Mesothelial cell of epicardium (in vitro differentiated cells): ENCODE measurements at places on chromosomes 3 and 15. TPM values are rescaled to one million over a fixed set of nuclear protein-coding genes. Genes with fewer than 3 reads are reported as not detected.
A peak's percentile ranks its signal among the peaks of the same experiment; 100 is the strongest.

Gene POLQ
- total RNA-seq, result 4.2 to 6.2 TPM (median 4.9 TPM) in 3 replicates

Gene KLF15
- total RNA-seq, result 1.1 to 1.9 TPM (median 1.4 TPM) in 3 replicates

Gene SOX14
- 0.18 to 0.44 TPM (median 0.18 TPM) in 3 replicates for total RNA-seq

Gene KCNMB3
- total RNA-seq, result 4.1 to 5.2 TPM (median 4.9 TPM) in 3 replicates

Gene ZNF717
- total RNA-seq, result 15.7 to 18.2 TPM (median 17.1 TPM) in 3 replicates

Gene SH3GL3
- total RNA-seq, result 5.7 to 6.1 TPM (median 6.0 TPM) in 3 replicates

Gene MAP6D1
- total RNA-seq, result 4.4 to 6.4 TPM (median 5.3 TPM) in 3 replicates

Gene ISLR
- total RNA-seq, result 59.8 to 66.8 TPM (median 64.9 TPM) in 3 replicates

Gene CTXN2
- total RNA-seq, result 0.18 to 0.25 TPM in 2 of 3 replicates, not detected in the other

Gene VEPH1
- 7.2 to 10.2 TPM (median 7.9 TPM) in 3 replicates for total RNA-seq

Gene CALML4
- total RNA-seq, result 8.3 to 10.2 TPM (median 8.4 TPM) in 3 replicates

- H3K36me3 ChIP-seq, result no peaks in the 10 kb centered on the region
- H3K4me3 ChIP-seq, result no peak overlapping the region
- no peak for DNase-seq
- no peak overlapping the region for H3K27ac ChIP-seq
Observed at GRCh38 chr15:49979705-49980382, 139.2 kb downstream of the ATP8B4 start.

- H3K4me1 ChIP-seq, result no peaks in the 10 kb centered on the region
- no peaks in the 10 kb centered on the region for H3K36me3 ChIP-seq
- no peak for DNase-seq
- H3K4me3 ChIP-seq, result no peak overlapping the region
- H3K27me3 ChIP-seq, result peaks cover 19% of the 10 kb centered on the region
Observed at GRCh38 chr3:126245811-126246727, 65.7 kb upstream of the ALDH1L1 start.

GRCh38 chr3:64318668-64319271 lies 93.5 kb upstream of the PRICKLE2 start:
- no peak overlapping the region for H3K27ac ChIP-seq
- no peak overlapping the region for H3K4me3 ChIP-seq
- H3K27me3 ChIP-seq, result no peaks in the 10 kb centered on the region
- no peaks in the 10 kb centered on the region for H3K36me3 ChIP-seq
- peaks cover 19% of the 10 kb centered on the region for H3K4me1 ChIP-seq
- DNase-seq, result no peak

DNA sequence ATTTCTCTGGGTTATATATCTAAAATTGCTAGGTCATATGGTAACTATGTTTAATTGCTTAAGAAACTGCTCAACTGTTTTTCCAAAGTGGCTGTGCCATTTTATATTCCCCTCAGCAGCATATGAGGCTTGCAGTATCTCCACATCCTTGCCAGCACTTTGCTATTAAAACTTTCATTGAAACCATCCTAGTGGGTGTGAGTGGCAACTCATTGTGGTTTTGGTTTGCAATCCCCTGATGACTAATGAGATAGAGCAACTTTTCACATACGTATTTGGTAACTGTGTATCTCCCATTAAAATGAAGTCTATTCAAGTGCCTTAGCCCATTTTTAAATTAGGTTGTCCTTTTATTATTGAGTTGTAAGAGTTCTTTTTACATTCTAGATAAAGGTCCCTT lies 17.3 kb downstream of the KPNA1 start:
- H3K4me3 ChIP-seq, result no peak overlapping the region
- H3K36me3 ChIP-seq, result peaks cover 17% of the 10 kb centered on the region
- no peak for DNase-seq
- no peak overlapping the region for H3K27ac ChIP-seq

DNA sequence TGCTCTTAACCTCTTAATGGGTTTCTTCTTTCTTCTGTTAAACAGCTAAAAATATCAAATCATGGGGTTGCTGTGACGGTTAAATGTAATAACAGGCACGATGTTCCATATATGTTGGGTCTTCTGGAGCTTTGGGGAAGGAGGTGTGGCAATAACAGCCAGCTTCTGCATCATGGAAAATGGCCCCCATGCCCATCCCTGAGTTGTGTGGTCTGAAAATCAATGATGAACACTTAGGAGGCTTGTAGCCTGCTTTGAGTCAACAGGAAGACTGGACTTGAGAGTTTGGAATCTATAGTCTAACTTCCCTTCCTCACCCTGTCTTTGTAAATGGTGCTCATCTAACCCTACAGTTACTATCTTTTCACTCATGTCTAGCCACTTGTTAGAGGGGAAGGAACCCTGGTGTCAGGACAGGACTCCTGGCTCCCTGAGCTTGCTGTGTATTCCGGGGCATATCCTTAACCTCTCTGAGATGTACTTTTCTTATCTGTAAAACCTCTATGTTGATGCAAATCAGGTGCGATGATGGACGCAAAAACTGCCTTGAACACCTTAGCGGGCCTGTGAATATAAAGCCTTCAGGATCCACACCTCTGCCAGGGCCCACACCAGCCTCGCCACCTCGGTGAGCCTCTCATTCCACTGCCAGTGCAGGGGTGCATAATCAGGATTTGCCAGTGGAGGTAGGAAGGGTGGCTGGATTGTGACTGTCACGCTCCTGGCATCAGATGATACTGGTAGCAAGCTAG lies 27.5 kb downstream of the SMAD3 start:
- H3K27me3 ChIP-seq, result no peaks in the 10 kb centered on the region
- peaks cover 4% of the 10 kb centered on the region for H3K36me3 ChIP-seq
- H3K4me1 ChIP-seq, result peaks cover 59% of the 10 kb centered on the region
- H3K4me3 ChIP-seq, result no peak overlapping the region
- DNase-seq, result no peak

DNA sequence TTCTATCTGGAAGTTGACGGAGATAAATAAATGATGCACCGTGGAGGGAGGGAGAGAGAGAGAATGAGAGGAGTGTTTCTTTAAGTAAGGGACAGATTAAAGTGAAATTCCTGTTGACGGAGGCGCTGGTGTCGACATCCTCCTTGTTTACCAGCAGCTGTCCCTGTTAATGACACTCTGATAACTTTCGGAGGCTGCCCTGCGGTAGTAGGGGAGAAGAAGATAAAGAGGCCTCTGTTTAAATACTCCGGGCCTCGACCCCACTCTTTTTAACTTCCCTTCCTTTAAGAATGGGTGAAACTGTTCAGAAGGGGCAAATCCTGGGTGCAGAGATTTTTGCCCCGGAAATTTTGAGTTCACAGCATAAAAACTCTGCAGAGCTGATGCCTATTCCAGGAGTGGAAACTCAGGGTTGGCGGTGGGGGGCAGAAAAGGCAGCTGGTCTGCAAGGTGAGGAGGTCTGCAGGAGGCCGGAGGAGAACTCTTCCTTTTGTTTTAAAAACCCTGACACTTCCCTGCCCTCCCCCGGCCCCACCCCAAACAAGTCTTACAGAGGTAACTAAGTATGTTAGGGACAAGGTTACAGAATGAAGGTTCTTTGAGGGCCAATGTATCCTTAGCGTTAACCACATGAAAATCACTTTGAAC lies 276.6 kb upstream of the NR2F2 start:
- peak overlapping the region; percentile 98 for H3K27ac ChIP-seq
- no peak for DNase-seq
- no peaks in the 10 kb centered on the region for H3K27me3 ChIP-seq
- peak overlapping the region; percentile 64 for H3K4me3 ChIP-seq
- peaks cover 47% of the 10 kb centered on the region for H3K4me1 ChIP-seq

GRCh38 chr3:12158387-12159226 lies at the start of gene TIMP4:
Gene TIMP4, minus strand, starts transcription at chr3:12158912. Its CDS starts 72 bp downstream, at chr3:12158840.
- H3K4me1 ChIP-seq, result peaks cover 13% of the 10 kb centered on the region
- H3K4me3 ChIP-seq, result peak within 1 kb of the TSS; percentile 64
- DNase-seq, result no peak

DNA sequence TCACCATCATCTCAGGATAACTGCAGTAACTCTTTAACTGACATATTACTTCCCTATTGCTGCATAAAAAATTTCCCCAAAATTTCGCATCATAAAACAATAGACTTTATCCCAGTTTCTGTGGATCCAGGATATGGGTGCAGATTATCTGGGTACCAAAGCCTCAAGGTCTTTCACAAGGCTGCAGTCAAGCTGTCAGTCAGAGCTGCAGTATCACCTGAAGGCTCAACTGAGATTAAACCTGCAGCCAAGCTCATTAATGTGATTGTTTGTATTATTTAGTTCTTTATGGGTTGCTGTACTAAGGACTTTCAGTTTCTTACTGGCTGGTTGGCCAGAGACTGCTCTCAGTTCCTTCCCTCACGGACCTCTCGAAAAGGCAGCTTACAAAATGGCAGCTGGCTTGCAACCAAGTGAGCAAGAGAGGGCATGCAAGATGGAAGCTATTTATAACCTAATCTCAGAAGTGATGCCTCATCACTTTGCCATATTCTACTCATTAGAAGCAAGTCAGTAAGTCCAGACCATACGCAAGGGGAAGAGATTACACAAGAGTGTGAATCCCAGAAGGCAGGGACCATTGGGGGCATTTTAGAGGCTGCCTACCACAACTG lies 54.9 kb downstream of the DCUN1D1 start:
- H3K27ac ChIP-seq, result no peak overlapping the region
- DNase-seq, result no peak
- peaks cover 7% of the 10 kb centered on the region for H3K4me1 ChIP-seq
- no peaks in the 10 kb centered on the region for H3K27me3 ChIP-seq

DNA sequence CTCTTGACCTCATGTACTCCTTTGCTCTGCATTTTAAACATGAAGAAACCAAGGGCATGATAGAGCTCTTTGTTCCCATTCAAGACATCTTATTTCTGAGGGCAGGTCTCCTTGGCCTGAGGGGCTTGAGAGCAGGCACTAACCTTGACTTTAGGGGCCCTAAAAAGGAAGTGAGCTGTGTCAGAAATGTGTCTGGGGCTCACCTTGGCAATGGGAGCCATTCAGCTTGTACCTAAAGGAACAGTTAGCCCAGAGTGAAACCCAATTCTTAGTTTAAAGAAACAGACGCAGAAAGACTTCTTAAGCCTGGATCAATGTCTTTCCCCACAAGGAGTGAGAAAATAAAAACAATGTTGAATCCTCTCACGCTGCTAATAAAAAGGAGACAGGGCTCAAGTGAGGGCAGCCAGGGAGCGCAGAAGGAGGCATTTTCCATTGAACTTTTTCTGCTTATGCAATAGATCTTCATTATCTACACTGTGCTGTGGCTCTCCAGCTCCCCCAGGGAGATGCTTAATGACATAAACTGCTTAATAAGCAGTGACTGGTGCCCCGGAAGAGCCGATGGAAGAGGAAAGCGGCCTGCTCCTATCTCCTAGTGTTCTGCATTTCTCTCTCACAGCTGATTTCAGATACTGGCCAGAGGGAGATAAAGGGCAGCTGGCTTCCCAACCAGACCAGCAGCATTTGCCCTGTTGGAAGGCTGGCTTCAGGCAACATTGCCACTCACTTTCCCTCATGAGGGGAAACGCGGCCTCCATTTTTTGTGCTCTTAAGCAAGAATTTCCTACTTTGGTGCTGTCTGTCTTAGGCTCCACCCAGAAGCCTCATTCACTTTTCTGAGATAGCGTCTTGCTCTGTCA lies 152.0 kb downstream of the OPA1 start:
- peak overlapping the region; percentile 92 for H3K27ac ChIP-seq
- H3K27me3 ChIP-seq, result no peaks in the 10 kb centered on the region
- DNase-seq, result no peak
- H3K4me1 ChIP-seq, result peaks cover 31% of the 10 kb centered on the region
- H3K4me3 ChIP-seq, result no peak overlapping the region
- H3K36me3 ChIP-seq, result peaks cover 2% of the 10 kb centered on the region

DNA sequence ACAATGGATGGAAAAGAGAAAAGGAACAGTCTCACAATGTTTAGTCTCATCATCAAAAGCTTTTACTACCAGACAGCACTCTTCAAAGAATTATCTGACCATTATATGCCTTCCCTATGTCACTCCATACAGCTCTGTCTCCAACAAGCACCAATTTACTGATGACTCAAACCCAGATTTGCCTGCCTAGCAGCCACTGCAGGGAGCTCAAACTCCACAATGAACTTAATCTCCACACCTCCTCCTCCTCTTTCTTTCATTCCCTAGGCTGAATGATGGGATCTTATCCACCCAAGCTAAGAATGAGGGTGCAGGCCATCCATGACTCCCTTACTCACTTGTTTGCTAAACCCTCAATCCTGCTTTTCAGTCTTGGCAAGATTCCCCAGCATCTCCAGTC lies 45.5 kb downstream of the NBEAL2 start:
- H3K4me1 ChIP-seq, result peaks cover 7% of the 10 kb centered on the region
- H3K36me3 ChIP-seq, result peaks cover 10% of the 10 kb centered on the region
- DNase-seq, result no peak
- H3K27me3 ChIP-seq, result no peaks in the 10 kb centered on the region

DNA sequence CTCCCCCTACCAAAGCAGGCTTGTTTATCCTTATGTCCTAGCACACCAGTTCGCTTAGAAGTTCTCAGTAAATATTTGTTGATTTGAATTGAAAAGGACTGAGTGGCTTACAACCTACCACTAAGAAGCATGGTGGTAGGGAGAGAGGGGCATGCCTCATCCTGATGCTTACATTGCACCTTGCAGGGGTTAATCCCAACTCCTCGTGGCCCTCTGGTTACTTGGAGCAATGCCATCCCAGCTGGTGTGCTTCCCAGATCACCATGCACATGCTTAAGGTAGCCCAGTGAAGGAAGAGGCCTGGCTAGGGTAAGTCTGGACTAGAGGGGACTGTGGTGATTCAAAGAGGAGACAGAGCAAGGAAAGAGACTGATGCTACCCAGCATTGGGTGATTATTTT lies 253.3 kb downstream of the CLSTN2 start:
- H3K36me3 ChIP-seq, result no peaks in the 10 kb centered on the region
- no peak overlapping the region for H3K4me3 ChIP-seq
- DNase-seq, result no peak

- peaks cover 5% of the 10 kb centered on the region for H3K36me3 ChIP-seq
- H3K4me3 ChIP-seq, result peak within 1 kb of the TSS; percentile 95
- no peaks in the 10 kb centered on the region for H3K27me3 ChIP-seq
- H3K27ac ChIP-seq, result peak within 1 kb of the TSS; percentile 99
- peak; percentile 92 for DNase-seq
- no peaks in the 10 kb centered on the region for H3K4me1 ChIP-seq
Observed at GRCh38 chr3:196317687-196318467, at the start of gene DYNLT2B. Gene DYNLT2B, minus strand, starts transcription at chr3:196318240. Its CDS starts 88 bp downstream, at chr3:196318152.

- no peaks in the 10 kb centered on the region for H3K36me3 ChIP-seq
- H3K27ac ChIP-seq, result peak overlapping the region; percentile 40
- no peak for DNase-seq
- H3K27me3 ChIP-seq, result no peaks in the 10 kb centered on the region
- peaks cover 19% of the 10 kb centered on the region for H3K4me1 ChIP-seq
Observed at GRCh38 chr3:25817107-25817506, 27.2 kb downstream of the OXSM start.

DNA sequence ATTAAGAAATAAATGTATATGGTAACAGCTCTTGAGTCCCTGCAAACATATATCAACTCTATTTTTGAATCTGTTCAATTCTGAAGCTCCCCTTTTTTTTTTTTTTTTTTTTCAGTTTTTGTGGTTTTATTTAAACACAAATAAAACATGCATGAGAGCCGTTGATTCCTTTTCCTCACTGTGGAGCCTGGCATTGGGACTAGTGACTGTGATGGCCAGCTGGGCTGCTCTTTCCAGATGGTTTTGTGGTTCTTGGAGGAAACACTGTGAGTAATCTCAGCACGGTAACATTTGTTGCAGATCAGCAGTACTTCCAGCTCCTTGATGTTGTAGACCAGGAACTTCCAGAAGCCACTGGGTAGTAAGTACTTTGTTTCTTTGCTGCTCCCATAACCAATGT lies 15.9 kb downstream of the EMC7 start:
- no peak for DNase-seq
- no peaks in the 10 kb centered on the region for H3K27me3 ChIP-seq
- H3K4me3 ChIP-seq, result no peak overlapping the region
- H3K4me1 ChIP-seq, result no peaks in the 10 kb centered on the region
- no peak overlapping the region for H3K27ac ChIP-seq

- peaks cover 3% of the 10 kb centered on the region for H3K36me3 ChIP-seq
- no peaks in the 10 kb centered on the region for H3K27me3 ChIP-seq
- no peak overlapping the region for H3K27ac ChIP-seq
- H3K4me3 ChIP-seq, result no peak overlapping the region
Observed at GRCh38 chr3:18946524-18946923, 201.8 kb upstream of the KCNH8 start.

GRCh38 chr3:131925571-131925970 lies 109.2 kb downstream of the CPNE4 start:
- DNase-seq, result no peak
- no peak overlapping the region for H3K27ac ChIP-seq
- no peak overlapping the region for H3K4me3 ChIP-seq
